ENCODE measurements at places on chromosomes 7 and 10.

DNA sequence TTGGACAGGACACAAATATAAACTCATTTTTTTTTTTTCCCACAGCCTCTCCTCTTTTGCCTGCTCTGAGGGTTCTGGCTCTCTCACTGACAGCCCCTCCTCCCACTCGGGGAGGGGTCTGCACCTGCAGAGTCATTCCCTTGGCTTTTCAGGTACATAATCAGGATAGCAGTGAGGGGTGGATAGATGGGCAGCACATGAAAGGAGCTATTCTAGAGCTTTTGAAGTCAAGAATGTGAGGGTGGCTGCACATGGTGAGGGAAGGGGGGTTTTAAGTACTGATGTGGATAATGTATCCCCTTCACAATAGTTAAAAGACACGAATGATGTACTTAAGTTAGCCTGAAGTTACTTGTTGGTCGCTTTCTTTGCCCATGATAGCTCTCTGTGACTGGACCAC, 76.2 kb downstream of the CFAP58 start:
- DNase-seq: no peak

DNA sequence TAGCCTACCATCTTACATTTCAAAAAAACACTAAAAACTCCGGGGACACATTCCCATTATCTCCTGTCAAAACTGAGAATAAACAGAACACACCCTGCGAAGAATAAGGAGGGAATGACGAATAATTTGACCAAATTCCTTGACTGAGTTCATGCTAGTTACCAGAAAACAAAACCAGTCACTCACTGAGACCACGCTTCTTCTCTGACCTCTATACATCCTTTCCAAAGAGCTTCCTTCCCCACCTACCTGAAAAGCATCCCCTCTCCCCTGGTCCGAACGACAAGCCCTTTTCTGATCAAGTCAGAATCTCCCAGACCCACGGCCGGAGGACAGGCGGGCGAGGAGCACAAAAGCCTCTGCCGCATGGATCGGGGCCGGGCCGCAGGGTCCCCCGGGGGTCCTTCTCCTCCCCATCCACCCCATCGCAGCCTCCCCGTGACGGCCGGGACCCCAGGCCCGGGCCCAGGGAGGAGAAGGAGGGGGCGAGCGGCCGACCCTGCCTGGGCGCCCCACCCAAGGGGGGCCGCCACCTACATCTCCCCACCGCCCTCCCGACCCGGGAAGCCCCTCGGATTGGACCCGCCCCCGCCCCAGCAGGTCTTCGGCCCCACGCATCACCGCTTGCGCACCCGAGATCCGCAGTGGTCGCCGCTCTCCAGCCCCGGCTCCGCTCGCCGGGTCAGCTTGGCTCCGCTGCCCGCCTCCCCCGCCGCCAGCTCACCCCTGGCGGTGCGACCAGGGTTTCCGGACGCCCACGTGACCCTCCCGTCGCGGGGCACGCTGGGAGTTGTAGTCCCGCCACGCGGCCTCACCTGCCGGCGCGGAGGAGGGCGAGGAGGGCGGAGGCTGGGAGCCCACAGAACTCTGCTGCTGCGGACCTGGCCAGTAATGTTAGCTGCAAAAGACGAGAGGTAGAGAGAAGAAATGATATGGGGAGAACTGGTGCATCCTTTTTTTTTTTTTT, at the start of gene SLC37A3:
Gene SLC37A3 (minus strand): TSS at position 747 of the 967 bp plus-strand sequence. CDS start 16,004 bp downstream, outside the sequence.
- DNase-seq: peak; percentile 89

GRCh38 chr7:118711688-118712087, 487.2 kb downstream of the ANKRD7 start:
- no peak for DNase-seq

- DNase-seq: no peak
Measured at GRCh38 chr7:2483494-2483893, 7.3 kb upstream of the GRIFIN start.

DNA sequence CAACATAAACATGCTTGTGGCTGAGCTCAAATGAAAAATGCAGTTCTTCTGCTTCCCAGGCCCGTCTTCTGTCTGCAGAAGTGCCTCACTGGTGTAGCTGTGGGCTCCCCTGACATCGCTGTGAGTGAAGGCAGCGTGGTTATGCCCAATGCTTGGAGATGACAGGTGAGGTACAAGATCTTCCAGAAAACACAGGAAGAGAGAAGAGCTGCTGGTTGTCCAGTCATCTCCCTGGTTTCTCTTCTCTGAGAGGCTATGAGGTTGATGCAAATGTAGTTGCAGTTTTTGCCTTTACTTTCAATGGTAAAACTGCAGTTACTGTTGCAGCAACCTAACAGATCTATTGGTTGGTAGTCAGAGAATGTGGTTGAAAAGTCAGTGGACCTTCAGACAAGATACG, 223.6 kb downstream of the GATA3 start:
- peak; percentile 30 for DNase-seq

DNA sequence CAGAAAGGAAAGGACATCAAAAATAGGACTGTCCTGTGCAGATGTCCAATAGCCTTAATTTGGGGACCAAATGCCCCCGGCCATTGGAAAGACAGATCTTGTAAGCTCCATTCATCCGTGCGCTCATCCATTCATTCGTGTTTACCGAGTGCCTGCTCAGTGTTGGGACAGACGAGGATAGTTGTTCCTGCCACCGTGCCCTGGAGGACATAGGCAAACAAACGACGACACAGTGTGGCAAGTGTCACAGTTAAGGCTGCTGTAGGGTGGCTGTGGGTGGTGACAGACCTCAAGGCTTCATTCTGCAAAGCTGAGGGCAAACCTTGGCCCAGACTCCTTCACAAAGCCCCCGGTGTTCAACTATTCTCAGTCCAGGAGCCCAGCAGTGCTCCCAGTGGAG, 27.6 kb downstream of the MKI67 start:
- DNase-seq: no peak

- DNase-seq: no peak
Measured at GRCh38 chr10:60461688-60462087, 72.0 kb upstream of the ANK3 start.

- peak; percentile 3 for DNase-seq
Measured at GRCh38 chr10:125160856-125161706, 718 bp upstream of the CTBP2 start.

All from activated CD4-positive, alpha-beta T cell treated with anti-CD3 and anti-CD28 coated beads, Interleukin-2, Interleukin-4, amounts not matched to agents 100 ng/mL and 50 ng/mL, durations not matched to agents 16 hours and 8 hours (primary cell).